ENCODE measurements at places on chromosomes 16 and 17. TPM values are rescaled to one million over a fixed set of nuclear protein-coding genes. Genes with fewer than 3 reads are reported as not detected.
A peak's percentile ranks its signal among the peaks of the same experiment; 100 is the strongest.

AXIN2 gene
- 9.8 TPM for total RNA-seq

DNA sequence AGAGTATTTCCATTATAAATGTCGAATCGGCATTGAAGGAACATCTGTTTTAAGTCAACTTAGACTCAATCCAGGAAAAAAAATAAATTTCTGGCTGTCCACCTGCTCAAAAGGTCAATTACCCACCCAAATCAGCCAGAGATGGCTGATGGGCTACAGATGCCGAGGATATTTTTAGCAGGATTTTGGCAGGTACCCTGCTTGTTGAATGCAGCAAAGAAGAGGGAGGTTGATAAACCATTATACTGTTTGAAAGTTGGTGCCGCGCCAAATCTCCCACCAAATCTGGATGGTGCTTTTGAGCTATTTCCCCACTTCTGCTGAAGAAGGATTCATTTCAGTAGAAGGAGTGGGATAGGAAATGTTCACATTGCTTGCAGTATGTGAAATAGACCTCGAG is 537.7 kb downstream of the MAF start:
- no peak for DNase-seq

- DNase-seq: peak; percentile 41
These were observed 470.7 kb downstream of the SOX9 start for GRCh38 chr17:72591289-72592241.

- no peak for DNase-seq
These were observed 289.6 kb upstream of the ERCC4 start for GRCh38 chr16:13630374-13630773.

- DNase-seq: no peak
These were observed 371.6 kb upstream of the MAF start for GRCh38 chr16:79972053-79972704.

All from activated naive CD8-positive, alpha-beta T cell treated with anti-CD3 and anti-CD28 coated beads, Interleukin-2, amount 10 ng/mL, durations not matched to agents 7 days and 5 days (primary cell).